ENCODE measurements at places on chromosomes 2 and 18.

DNA sequence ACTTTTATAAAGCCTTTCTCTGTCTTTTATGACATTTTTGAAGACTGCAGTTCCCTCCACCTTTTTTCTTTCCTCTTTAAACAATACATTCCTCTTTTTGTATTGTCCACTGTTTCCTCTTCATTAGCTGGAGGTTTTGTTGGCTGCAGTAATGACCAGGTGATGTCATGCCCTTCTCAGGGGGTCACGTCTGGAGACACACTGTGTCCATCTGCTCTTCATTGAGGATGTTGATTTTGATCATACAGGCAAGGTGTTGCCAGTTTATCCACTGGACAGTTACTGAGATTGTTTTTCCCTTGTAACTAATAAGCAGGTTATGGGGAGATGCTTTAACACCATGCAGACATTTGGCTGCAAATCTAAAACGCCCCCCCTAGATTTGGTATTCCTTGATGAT lies 19.8 kb downstream of the ZNF407 start:
- DNase-seq: no peak

GRCh38 chr18:13756671-13757070 lies 30.2 kb downstream of the RNMT start:
- no peak for DNase-seq

DNA sequence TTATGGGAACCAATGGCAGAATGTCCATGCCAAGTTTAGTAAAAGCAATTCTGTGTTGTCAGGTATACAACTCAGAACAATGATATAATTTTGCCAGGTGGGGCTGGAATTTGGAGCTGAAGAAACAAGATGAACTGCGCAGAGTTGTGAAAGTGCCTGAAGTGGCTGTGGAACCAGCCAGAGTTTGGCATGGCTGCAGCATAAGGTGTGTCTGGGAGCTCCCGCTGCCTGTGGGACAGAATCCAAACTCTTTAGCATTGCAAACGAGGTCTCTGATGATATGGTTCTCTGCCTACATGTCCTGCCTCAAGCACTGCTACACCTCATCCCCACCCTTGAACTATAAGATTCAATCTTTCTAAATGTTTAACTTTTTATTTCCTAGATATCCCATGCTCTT lies 909.7 kb downstream of the EPHA4 start:
- DNase-seq: no peak

DNA sequence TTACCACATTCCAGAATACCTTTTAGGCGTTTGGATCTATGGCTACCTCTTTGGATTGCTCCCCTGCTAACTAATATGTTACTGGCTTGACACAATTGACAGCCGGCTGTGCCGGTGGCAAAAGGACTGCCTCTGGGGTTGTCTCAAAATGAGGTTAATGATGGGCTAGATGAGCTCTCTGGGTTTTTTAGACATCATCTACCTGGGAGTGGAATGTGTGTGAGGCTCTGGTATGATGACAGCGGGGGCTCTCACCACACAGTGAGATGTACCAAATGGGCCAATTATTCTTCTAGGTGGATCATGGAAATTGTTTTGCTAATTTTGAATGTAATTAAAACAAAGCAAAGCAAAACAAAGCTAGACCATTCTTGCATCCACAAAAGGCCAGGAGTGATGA lies 391.1 kb upstream of the SPRED2 start:
- no peak for DNase-seq

DNA sequence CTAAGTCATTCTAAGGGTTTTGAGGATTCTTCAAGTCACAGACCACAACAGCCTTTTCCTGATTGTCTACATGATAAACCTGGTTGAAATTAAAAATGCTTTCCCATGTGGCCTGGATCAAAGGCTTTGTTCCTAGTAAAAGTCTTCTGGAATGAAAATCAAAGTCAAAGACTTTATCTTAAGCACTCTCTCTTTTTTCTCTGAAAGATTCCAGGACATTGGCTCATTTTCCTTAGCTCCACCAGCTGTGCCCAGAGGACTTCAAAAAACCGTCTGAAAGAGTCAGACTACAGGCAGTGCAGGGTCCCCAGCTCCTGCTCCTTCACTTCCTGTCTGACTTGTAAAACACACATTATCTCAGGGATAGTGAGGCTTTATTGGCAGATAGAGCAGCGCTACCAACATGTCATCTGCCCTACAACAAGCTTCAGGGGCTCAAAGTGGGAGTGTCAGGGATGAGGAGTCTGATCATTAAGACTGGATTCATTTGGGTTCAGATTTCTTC lies 148.2 kb downstream of the ESCO1 start:
- no peak for DNase-seq

DNA sequence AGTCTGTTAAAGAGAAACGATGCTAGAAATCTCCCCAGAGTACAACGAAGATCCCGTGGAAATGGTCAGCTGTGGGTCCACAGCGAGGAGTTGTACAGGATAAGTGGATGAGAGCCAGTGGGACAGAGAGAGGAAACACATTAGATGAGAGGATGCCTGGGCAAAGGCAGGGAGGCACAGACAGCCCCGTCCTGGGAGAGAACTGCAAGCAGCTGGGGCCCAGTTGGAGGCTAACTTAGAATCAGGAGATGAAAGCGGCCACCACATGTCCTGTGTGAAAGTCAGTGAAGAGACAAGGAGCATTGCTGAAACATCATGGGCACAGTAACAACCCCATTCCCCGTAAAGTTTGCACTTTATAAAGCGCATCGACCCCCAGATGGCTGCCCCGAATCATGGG lies 157.5 kb downstream of the RAPGEF4 start:
- DNase-seq: no peak

DNA sequence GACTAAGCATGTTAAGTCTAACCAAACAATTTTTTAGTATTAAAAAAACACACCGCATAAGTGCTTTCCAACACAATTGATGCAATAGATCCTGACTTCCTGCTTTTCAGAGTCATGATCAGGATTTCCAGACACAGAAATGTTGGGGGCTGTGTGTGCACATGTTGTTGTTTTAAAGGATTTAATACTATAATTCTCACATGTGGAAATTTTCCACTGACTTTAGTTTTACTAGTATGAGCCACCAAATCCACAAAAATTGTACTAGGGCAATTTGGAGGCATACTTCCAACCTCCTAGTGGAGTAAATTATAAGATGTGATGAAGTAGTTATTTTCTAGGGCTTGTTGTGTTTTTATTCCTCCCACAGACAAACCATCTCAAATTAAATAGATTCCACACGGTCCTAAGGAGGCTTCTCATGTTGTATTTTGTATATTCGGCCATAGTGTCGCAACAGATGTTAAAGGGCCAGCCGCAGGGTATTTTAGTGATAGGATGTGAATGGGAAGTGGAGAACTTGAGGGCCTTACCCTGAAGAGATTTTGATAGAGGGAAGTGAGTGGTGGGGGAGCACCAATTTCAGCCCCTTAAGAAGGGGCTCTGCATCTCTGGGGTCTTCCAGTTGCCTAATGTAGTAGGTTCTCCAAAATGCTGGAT lies 108.9 kb upstream of the KLF7 start:
- no peak for DNase-seq

DNA sequence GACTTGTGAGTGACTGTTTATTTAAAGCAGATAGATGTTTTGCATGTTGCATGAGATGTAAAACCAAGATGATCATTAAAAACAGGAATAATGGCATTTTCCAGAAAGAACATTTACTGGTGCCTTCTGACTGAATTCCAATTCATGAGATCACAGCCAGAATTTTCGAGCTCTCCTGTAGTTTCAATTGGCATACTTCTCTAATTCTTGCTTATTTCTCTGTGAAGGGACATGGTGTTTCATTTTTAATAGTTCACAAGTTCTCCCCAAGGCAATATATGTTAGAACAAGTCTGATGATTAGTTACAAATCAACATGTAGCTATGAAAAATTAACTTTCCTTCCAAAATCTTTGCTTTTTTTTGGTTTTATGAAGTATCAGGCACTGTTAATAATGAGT lies 105.7 kb downstream of the PDE1A start:
- DNase-seq: no peak

- DNase-seq: no peak
These were observed 42.0 kb downstream of the PARD6G start for GRCh38 chr18:80205294-80205693.

- DNase-seq: no peak
These were observed 22.0 kb downstream of the MXD1 start for GRCh38 chr2:69936906-69937305.

DNA sequence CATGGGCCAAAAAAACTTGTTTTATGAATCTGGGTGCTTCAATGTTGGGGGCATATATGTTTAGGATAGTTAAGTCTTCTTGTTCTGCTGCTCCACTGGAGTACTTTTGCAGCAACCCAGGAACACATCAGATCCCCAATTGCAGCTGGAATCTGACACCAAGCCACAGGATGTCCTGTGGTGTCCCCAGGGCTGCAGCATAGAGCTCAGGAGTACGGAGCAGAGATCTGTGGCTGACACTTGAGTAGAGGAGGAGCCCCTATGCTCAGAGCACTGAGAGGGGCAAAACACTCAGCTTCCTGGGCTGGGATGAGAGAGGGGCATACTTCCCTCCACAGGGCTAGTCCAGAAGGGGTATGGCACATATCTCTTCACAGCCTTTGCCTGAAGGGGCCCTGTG lies 138.9 kb upstream of the ERBB4 start:
- DNase-seq: no peak

DNA sequence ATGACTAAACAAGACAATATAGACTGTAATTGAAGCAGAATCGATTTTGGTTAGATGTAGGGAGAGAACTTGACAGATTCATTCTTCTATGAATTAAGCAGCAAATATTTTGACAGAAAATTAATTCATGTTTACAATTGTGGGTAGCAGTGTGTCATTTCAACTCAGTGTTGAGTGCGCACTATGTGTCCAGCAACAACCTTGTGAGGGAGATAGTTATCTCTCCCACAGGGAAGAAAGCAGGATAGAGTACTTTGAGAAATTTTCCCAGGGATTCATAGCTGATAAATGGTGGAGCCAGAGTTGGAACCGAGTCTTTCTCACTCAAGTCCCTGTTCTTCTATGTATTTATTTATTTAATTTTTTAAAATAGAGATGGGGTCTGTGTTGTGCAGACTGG lies 5.2 kb downstream of the MRPL33 start:
- no peak for DNase-seq

GRCh38 chr2:134261398-134262131 lies 7.7 kb downstream of the MGAT5 start:
- DNase-seq: no peak

DNA sequence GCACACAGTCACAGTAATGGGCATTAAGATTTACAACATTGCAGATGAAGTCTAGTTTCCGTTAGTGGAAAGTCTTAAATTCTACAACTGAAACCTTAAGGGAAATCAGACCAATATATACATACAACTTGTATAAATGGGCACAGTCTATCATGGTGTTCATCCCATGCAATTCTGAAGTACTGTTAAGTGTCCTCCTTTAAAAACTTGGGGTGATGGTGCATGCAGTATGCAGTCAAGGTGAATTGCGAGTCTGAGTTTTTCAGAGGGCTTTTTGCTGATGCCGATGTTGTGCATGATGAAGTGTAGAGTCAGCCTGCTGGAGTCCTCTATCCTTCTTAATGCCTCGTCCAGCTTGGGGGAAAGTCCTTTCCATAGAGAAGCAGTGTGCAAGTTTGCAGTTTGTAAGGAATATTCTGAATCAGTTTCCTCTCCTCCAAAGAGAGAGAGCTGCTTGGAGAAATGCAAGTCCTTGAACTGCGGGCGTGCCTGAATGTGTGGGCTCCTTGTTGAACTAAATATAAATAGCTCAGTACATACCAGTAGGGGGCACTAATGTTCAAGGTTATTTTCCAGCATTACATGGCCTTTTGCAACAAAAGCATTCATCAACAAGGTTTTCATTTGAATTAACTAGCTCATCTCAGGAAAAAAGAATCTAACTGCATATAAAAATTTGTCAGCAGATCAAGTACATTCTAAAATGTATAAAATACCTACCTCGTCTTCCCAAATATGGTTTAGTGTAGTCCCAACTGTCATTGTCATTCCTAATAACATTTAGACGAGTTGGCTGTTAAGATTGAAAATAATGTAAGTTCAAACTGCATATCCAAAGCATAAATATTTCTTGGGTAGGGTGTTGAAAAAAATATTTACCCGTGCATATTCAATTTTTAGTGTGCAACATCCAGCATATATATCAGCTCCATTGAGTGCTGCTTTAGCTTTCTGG lies 21.3 kb downstream of the HNRNPLL start:
- peak; percentile 80 for DNase-seq

DNA sequence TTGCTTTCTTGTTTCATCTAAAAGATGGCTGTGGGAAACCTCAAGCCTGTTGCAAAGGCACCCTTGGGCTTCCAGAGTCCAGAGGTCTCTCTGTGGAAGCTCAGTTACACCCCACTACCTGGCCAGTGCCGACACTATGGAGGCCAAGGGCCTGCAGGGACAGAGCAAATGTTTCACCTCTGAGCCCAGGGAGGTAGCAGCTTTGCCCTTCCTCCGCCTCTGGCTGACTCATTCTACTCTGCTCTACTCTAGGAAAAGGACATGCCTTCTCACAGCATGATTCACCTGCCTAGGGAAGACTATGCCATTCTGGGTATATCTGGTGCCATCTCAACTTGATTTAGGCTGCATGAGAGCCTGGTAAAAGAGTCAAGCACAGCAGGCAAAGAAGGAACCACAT lies 12.2 kb downstream of the MYOM1 start:
- DNase-seq: no peak

- no peak for DNase-seq
These were observed 413.8 kb upstream of the RAB6C start for GRCh38 chr2:129565551-129566109.

DNA sequence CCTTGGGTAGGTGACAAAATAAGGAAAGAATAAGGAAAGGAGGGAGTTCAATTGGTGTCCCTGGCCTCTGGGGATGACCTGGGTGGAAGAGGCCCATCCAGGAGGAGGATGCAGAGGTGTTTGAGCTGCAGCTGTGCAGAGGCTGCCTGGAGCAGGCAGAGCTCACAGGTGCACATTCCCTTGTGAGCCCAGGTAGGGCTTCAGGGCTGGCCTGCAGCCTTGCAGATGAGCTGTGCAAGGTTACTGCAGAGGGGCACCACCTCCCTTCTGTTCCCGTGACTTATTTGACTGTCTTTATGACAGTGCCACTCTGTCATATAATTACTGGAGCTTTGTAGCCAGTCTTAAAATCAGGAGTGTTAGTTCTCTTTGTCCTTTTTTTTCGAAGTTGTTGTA lies 263.2 kb upstream of the HS6ST1 start:
- DNase-seq: no peak

GRCh38 chr2:215958257-215958656 lies 55.1 kb downstream of the MREG start:
- no peak for DNase-seq

GRCh38 chr18:28284132-28284531 lies 107.2 kb upstream of the CDH2 start:
- no peak for DNase-seq

Data from NCI-H2081 (cell line).